ENCODE measurements at places on chromosomes 1 and 21. TPM values are rescaled to one million over a fixed set of nuclear protein-coding genes. Genes with fewer than 3 reads are reported as not detected.

Gene NUP210L
- total RNA-seq: under 0.01 TPM

Gene TNN
- total RNA-seq: 1.7 TPM

Gene C4BPB
- total RNA-seq: not detected

Gene GABRD
- total RNA-seq: 3.7 TPM

Gene CLDN14
- total RNA-seq: not detected

Gene RORC
- total RNA-seq: under 0.01 TPM

Gene FCAMR
- not detected for total RNA-seq

Gene CHODL
- 2.0 TPM for total RNA-seq

Gene CELA3B
- not detected for total RNA-seq

Gene CRNN
- not detected for total RNA-seq

Gene RGS13
- not detected for total RNA-seq

Gene HHIPL2
- total RNA-seq: 0.25 TPM

Gene NFASC
- 35.2 TPM for total RNA-seq

Gene INKA2
- 2.7 TPM for total RNA-seq

Gene S100A4
- 0.98 TPM for total RNA-seq

Gene PYHIN1
- 0.25 TPM for total RNA-seq

Gene OR2L13
- 0.74 TPM for total RNA-seq

Gene AIRE
- under 0.01 TPM for total RNA-seq

Gene CD1E
- not detected for total RNA-seq

Gene SLAMF9
- total RNA-seq: not detected

Gene TMEM269
- 0.25 TPM for total RNA-seq

Gene CATSPERE
- 1.2 TPM for total RNA-seq

Gene ASPM
- 6.1 TPM for total RNA-seq

Gene NID1
- total RNA-seq: 24.3 TPM

Gene NR1I3
- total RNA-seq: under 0.01 TPM

Gene UBE2Q1
- total RNA-seq: 16.0 TPM

Gene UBE2U
- total RNA-seq: not detected

Gene BCAN
- total RNA-seq: 98.8 TPM

Gene TRIM67
- 46.7 TPM for total RNA-seq

Gene CEP350
- 88.3 TPM for total RNA-seq

Gene NUF2
- 4.4 TPM for total RNA-seq

Gene ARHGEF16
- 0.25 TPM for total RNA-seq

Gene PRELP
- total RNA-seq: 0.49 TPM

Gene CLCA2
- total RNA-seq: under 0.01 TPM

Gene OXCT2
- 0.49 TPM for total RNA-seq

Gene DPM3
- total RNA-seq: 14.3 TPM

Gene TFF2
- not detected for total RNA-seq

Gene FAM78B
- 6.6 TPM for total RNA-seq

Gene NBPF14
- 7.6 TPM for total RNA-seq

Gene GCSAML
- total RNA-seq: under 0.01 TPM

Gene HTR6
- total RNA-seq: 0.25 TPM

Gene OR14I1
- not detected for total RNA-seq

Gene ZMYND12
- 0.25 TPM for total RNA-seq

Gene GBP7
- total RNA-seq: not detected

Gene CSMD2
- 22.9 TPM for total RNA-seq

Gene CLDN17
- not detected for total RNA-seq

Gene FABP3
- total RNA-seq: 88.0 TPM

Gene C1orf87
- under 0.01 TPM for total RNA-seq

Gene ADGRL2
- total RNA-seq: 72.8 TPM

Gene SLAMF8
- not detected for total RNA-seq

Gene AKR7A3
- total RNA-seq: 1.7 TPM

Gene AVPR1B
- total RNA-seq: not detected

Gene MXRA8
- 11.3 TPM for total RNA-seq

Gene RNF186
- total RNA-seq: not detected

Gene CHI3L2
- total RNA-seq: 0.49 TPM
